ENCODE measurements at places on chromosomes 1 and 21.

DNA sequence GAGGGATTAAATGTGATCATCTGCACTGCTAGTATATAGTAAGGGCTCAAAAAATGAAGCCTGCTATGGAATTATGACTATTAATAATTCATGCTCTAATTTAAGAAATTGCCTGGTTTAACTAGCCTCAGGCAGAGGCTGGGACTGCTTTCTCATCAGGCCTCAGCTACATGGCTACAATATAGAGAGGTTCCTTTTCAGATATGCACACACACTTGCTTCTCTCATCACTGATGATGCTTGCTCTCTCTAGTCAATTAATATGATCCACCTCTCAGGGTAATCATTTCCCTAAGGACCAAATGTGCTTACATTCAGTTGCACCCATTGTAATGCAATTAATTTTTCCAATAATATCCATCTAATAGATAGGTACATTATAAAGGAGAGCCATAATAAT lies 324.9 kb upstream of the ST6GALNAC5 start:
- DNase-seq: no peak

GRCh38 chr1:79693441-79694114 lies 687.0 kb upstream of the ADGRL4 start:
- no peak for DNase-seq

- DNase-seq: no peak
Observed at GRCh38 chr1:234602334-234603220, 7.4 kb downstream of the IRF2BP2 start.

DNA sequence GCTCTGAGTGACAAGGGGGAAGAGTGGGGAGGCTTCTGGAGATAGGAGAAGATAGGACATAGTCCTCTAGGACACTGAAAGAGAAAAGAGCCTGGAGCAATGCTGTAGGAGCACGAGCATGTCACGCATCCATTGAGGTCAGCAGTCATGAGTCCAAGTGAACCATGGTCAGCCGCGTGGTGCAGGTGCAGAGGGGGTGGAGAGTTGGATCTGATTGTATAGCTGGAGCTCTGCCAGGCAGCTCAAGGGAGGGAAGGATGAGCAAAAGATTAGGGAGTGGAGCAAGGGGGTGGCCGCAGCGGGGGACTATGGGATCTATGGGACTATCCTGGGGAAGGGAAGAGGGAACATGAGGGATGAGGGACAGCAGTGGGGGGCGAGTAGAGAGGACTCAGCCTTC lies 14.0 kb downstream of the PADI1 start:
- DNase-seq: no peak

- DNase-seq: no peak
Observed at GRCh38 chr1:153550827-153551500, 1.9 kb upstream of the S100A3 start.

GRCh38 chr21:45817345-45817744 lies 164.2 kb upstream of the COL6A1 start:
- DNase-seq: no peak

- no peak for DNase-seq
Observed at GRCh38 chr1:155326631-155327037, 5.9 kb downstream of the RUSC1 start.

DNA sequence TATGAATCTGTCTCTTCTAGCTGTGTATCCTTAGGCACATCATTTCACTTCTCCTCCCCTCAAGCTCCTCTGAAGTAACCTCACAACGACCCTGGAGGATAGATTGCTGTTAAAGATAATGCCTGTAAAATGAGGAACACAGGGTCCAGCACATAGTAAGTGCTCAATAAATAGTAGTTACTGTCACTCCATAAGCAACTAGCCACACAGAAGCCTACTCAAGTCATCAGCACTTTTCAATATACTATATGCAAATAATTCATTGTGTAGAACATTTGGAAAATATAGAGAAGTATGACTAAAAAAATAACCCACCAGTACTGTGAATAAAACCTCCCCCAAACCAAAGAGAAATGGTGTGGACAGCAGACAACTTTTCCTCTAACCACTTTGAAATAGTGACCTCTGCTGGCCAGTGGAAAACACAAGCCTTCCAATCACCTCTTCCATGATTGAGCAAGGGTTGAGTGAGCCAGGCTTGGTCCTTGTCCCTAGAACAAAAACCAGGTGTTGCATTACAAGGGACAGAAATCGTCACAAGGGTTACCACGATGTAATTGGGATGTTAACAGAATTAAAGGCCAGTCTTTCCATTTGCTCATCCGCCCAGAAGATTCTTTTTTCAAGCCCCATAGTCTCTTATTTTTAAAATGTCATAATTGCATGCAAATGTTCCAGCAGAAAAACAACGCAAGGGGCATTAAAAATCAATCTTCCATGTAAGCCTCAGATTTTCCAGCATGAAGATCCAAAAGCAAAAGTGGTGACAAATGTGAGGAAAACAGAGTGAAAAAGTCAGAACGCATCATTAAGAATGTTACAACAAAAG lies 15.7 kb upstream of the GLIS1 start:
- no peak for DNase-seq

- DNase-seq: no peak
Observed at GRCh38 chr1:203421246-203421645, 54.4 kb upstream of the PRELP start.

DNA sequence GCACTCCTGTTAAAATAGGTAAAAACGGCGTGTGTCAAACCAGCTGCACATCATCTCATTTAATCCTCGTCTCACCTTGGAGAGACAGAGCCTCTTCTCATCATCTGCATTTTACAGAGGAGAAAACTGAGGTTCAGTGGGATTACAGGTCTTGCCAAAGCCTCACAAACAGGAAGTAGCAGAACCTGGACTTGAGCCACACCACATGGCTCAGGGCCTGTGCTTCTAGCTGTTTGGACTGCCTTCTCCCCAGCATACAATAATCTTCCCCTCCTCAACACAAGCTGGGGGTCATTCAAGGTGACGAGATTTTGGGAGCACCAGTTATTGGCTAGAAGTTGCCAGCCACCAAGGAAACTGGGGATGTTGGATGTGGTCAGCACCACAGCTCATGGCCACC lies 167.9 kb upstream of the ZC3H12A start:
- no peak for DNase-seq

- no peak for DNase-seq
Observed at GRCh38 chr1:157992031-157992832, 1.2 kb upstream of the KIRREL1 start.

DNA sequence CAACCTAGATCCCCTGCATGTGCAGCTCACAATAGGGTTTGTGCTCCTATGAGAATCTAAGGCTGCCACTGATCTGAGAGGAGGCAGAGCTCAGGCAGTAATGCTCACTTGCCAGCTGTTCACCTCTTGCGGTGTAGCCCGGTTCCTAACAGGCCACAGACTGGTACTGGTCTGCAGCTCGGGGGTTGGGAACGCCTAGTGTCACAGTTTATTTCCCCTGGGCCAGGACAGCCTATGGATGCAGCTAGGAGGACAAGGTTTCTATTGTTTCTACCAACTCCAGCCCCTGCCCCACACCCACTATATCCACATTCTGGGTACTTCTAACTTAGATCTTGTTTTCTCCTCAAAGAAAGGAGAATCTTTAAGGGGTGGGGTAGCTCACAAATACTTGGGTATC lies 58.7 kb upstream of the PRRC2C start:
- no peak for DNase-seq

GRCh38 chr21:40517646-40518045 lies 329.3 kb downstream of the DSCAM start:
- no peak for DNase-seq

DNA sequence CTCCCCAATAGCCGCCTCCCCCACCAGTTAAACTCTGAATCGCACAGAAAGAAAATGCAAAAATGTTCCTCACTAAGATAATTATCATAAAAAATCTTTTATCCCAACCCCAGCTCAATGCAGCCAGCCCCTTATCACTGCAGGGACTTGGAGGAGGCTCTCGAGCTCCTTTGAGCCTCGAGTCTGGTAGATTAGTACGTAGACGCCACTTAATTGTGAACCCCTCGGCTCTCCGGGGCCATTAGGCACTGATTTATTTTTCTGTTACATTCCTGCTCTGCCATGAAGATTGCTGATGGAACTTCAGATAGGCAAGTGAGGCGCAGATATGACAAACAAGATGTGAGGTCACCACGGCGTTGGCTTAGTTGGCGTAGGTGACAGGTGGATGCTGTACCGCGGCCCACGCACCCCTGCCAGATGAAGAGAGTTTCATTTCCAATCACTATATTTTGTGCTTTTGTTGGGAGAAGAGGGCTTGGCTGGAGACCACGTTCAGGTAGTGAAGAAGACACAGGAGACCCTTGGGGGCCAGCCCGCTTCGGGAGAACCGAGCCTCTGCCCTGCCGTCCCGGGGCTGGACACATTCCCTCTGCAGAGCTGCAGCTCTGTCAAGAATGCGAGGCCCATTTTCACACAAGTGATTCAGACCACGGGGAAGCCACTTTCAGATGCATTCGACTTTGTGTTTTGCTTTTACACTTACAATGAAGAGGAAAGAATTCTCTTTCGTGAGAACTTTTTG lies 55.9 kb upstream of the ARHGEF16 start:
- no peak for DNase-seq

DNA sequence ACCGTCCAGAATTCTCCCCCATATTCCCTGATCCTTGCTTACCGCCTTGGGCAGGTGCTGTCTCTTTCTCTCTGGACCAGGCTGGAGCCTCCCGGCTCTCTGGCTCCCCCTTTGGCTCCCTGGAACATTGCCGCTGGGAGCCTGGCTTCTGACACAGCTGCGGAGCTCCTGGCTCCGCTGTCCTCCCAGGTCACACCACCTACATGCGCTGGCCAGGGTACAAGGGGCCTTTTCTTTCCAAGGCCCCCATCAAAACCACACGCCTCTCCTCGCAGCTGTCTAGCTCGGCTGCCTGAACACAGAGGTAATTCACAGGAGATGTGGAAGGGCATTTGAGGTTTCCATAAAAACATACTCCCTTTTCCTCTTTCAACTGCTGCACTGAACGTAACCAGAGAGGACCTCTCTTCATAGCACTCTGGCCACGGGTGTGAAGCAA lies 7.5 kb upstream of the ZNF648 start:
- no peak for DNase-seq

GRCh38 chr1:56799605-56800400 lies 19.4 kb downstream of the FYB2 start:
- no peak for DNase-seq

DNA sequence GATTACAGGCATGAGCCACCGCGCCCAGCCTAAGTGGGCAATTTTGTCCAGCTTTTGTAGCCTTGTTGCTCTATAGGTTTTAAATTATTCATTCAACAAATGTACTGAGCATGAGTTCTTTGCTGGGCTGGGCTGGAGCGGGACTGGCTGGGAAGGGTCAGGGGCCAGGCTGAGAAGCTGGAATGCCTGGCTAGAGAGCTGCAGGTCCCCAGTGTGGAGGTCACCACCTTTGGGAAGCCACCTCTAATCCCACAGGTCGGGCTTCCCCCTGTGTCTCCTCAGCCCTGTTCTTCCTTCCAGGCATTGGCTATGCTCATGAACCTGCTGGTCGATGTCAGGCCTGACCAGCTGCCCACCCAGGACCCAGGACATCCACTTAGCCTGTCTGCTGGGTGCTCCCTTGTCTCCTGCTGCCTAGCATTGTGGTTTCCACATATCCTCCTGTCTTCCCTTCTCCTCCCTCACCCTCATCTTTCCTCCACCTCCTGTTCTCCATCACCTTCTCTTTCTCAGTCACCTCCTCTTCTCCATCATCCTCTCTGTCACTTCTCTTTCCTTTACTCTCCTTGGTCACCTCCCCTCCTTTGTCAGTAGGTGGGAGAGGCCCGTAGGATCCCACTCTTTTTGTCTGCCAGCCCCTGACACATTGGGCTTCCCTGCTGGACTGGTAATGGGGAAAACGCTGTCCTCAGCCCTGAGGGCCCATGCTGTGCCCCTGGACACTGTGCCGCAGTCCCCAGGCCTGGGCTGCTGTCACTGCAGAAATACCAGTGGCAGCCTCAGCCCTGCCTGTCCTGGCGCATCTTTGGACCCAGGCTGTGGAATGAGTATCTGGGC lies 23.8 kb downstream of the SERINC2 start:
- DNase-seq: no peak

DNA sequence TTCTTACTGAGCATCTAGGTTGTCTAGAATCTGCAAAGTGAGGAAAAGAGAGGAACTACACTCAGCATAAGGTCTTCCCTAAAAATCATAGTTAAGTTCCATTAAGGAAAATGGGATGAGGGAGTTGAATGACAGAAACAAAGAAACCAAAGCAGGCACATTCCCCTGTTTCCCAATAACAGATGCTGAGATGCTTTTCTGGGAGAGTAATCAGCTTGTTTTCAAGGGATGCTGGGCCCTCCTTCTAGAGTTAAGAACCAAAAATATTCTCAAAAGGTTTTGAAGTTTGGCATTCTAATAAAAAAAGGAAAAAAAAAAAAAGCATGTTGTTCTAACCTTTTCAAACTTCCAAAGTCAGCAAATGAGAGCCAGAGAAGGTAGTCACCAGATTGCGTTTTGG lies 105.2 kb upstream of the ZNF648 start:
- DNase-seq: no peak

GRCh38 chr1:169105434-169106094 lies 926 bp upstream of the ATP1B1 start:
- no peak for DNase-seq

GRCh38 chr1:192766876-192767275 lies 42.0 kb upstream of the RGS2 start:
- DNase-seq: no peak

DNA sequence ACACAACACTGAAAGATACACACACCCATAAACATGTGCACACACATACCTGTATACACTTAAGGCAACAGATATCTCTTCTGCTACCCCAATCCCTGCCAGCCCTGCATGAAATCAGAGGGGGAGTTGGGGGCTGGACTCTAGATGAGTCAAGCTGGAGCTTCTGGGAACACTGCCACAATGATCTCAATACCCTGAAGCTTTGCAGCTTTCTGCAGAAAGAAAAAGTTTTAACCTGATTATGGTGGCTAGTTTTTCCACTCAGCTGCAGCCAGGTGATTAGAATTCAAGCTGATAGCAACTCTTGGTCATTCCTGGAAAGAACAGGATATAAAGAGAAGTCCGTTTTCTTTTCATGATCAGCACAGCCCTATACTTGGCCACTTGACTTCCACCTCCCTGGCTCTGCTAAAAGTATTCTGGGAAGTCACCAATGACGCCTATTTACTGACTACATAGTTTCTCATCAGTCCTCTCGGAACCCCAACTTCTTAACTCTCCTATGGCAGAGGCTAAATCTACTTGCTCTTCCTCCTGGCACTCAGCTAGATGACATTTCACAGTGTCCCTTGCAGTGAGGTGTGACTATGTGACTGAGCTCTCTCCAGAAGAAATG lies 20.7 kb upstream of the DNASE2B start:
- DNase-seq: no peak

- no peak for DNase-seq
Observed at GRCh38 chr1:230273141-230273710, 152.9 kb downstream of the PGBD5 start.

- no peak for DNase-seq
Observed at GRCh38 chr1:156904187-156904959, 10.9 kb downstream of the PEAR1 start.

GRCh38 chr1:15214527-15214926 lies 32.5 kb upstream of the FHAD1 start:
- DNase-seq: no peak

Data from activated T-helper 1 cell treated with anti-CD3 and anti-CD28 coated beads, Interleukin-2, amount 50 U/mL, for 16 hours (primary cell).